Natural killer cell treated with Interleukin-12 subunit alpha and Interleukin-12 subunit beta and Interleukin-15 and Interleukin-18, amount 100 ng/mL, for 72 hours (primary cell): ENCODE measurements at places on chromosomes 6 and 20. TPM values are rescaled to one million over a fixed set of nuclear protein-coding genes. Genes with fewer than 3 reads are reported as not detected.

- DNase-seq: no peak
These were observed 1.2 kb upstream of the SYNJ2 start for GRCh38 chr6:157980288-157981131.

- no peak for DNase-seq
These were observed 86.8 kb downstream of the PPP1R14C start for GRCh38 chr6:150229436-150230163.

DNA sequence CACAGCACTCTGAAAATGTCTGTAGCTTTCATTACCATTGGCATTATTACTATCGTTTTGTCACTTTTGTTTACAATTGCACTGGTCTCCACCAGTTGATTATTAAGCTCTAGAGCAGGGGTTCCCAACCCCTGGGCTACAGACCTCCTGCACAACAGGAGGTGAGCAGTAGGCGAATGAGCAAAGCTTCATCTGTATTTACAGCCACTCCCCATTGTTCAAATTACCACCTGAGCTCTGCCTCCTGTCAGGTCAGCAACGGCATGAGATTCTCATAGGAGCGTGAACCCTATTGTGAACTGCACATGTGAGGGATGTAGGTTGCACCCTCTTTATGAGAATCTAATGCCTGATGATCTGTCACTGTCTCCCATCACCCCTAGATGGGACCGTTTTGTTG, 126.4 kb downstream of the ATXN1 start:
- no peak for DNase-seq

- DNase-seq: no peak
These were observed 7.1 kb upstream of the TCP11 start for GRCh38 chr6:35148167-35148741.

DNA sequence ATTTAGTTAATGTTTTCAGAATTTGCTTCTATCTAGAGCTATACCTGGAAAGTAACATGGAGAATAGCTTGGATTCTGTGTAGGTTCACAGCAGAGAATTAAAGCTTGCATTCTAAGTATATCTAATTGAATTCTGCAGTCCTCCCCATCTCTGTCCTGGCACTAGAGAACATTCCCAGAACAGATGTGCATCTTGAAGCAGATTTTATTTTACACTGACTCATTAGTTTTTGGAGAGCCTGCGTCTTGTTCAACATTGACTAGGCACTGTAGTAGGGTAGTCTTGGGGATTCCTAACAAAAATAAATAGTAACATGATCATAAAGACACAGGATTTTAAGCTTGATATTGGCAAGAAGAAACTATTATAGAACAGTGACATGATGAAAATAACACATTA, 36.2 kb upstream of the BAG2 start:
- no peak for DNase-seq

The C2 gene
- total RNA-seq: not detected

The CCN5 gene
- not detected for total RNA-seq

The PDCD2 gene
- 79.3 TPM for total RNA-seq

The SIRPA gene
- total RNA-seq: 0.14 TPM

The VWA7 gene
- total RNA-seq: 1.4 TPM

The GPR6 gene
- not detected for total RNA-seq

The PNPLA1 gene
- total RNA-seq: not detected
